ENCODE measurements at places on chromosomes 7 and 10.

GRCh38 chr7:80729591-80730320, 91.3 kb downstream of the CD36 start:
- no peak for DNase-seq

- no peak for DNase-seq
These were observed 37.4 kb downstream of the C10orf120 start for GRCh38 chr10:122662231-122662630.

DNA sequence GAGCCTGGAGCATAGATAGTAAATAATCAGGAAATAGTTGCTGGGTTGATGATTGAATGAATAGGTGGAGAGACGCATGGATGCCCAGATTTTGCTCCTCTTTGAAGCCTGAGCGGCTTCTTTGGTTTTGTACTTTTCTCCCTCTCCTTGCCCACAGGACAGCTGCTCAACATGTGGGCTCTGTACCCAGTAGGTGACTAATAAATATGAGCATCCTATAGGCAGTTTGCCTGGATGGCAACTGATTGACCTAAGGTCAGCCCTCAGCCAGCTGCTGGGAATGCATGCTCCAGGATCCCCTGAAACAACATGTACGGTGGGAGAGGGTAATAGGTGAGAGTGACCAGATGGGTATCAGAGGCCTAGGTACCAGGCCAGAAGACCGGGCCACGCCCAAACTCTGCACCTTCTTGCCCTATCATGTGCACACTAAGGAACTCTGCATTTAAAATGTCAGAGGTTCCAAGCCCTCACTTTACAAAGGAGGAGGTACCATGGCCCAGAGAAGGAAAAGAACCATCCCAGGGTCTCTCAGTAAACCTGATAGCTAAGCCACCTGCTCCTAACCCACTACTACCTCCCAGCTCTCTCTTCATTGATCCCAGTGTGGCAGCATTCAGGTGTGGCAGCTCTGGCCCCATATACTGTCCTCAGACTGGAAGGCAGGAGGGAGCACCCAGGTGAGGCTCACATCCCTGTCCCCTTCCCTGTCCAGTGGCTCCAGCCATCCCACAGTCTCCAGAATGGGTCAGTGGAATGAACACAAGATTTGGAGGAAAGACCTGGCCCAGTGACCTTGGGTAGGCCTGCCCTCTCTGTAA, 2.7 kb upstream of the ZCCHC24 start:
- DNase-seq, result no peak

- DNase-seq, result peak; percentile 53
These were observed 25.5 kb downstream of the SKIDA1 start for GRCh38 chr10:21499701-21500577.

DNA sequence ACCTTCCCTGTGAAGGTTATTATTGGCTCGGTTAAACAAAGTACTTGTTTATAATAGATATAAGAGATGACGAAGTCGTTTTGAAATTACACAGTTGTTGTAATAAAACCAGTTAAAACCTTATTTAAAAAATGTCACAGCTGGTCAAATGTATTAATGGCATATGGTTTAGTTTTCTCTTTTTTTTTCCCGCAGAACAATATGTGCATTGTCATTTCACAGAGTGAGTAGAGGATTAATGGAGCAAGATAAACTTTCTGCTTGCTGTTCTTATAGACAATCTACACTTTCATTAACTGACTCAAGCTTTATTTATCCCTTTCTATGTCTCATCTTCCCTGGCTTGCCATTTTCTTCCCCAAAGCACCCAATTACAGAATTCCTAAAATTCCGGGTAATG, 404.3 kb upstream of the NPVF start:
- DNase-seq, result no peak

GRCh38 chr10:121753726-121754476, 155.7 kb upstream of the FGFR2 start:
- DNase-seq, result no peak

DNA sequence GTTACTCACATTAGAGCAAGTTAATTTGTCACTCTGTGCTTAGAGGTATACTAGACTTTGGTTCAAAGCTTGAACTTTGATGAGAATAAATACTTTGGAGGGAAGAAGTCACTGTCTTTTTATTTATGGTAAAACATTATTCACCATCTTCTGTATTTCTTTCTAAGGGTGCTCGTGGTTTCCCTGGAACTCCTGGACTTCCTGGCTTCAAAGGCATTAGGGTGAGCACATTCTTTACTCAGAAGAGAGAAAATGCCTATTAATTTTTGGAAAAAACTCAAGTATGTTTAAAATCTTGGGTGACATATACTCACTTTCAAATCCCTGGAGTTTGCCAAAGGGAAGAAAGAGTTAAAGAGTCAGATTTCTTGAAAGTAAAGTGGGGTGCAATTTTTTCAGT, 10.8 kb downstream of the COL1A2 start:
- no peak for DNase-seq

DNA sequence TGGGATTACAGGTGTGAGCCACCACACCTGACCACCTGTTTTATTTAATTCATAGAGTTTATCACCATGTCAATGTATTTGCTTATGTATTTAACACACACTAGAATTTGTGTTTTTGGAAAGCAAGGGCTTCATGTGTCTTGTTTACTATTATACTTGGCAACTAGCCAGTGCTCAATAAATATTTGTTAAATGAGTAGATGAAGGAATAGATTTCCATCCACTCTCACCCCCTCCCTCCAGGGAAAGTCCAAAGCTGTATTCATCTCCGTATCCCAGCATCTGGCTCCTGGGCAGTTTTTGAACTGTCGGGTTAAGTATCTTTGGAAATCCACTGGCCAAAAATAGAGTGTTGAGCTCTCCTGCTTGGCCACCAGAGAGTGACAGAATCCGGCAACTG, 4.6 kb upstream of the RADIL start:
- DNase-seq, result no peak

DNA sequence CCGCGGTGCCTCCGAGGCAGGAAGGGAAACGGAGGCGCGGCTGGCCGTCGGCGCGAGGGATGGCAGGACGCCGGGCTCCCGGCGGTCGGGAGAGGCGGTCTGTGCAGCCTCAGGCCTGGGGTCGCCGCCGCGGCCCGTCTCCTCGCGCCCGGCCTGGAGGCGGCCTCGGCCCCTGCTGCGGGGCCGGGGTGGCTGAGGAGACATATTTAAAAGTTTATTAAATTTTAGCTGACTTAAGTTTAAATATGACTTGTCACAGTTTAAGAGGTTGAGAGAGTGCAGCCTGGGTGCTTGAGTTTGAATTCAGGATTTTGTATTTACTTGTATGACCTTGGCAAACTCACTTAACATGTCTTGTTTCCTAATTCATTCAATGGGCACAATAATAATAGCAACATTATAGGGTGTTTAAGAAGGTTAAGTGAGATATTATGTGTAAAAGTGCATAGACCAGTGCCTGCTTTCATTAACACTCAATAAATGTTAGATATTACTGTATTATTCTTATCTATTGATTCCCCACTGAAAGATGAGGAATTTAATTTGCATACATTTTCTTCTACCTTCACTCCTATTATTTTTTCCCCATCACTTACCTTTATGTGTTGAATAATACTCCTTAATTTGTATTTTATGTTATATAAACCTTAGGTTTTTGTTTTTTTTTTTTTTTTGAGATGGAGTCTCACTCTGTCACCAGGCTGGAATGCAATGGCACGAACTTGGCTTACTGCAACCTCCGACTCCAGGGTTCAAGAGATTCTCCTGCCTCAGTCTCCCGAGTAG, 718 bp downstream of the DYNC2I1 start:
- no peak for DNase-seq

DNA sequence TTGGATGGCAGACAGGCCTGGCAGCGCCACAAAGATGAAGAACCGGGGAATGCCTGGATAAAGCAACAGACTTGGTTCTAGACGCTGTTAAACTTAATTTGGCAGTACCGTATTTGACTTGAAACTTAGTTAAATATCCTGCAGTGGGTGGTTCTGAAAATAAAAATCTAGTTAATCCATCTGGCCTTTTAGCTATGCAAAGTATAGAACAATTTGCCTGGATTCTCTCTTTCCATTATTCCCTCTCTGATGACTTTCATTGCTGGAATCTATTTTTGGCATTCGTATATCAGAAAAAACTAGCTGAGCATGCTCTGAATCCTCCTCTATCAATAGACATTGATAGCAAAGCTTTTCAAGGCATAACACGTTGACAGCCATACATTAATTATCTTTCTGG, 203.6 kb downstream of the MACC1 start:
- DNase-seq, result no peak

GRCh38 chr7:27248427-27248806, 5.8 kb downstream of the EVX1 start:
- DNase-seq, result no peak

DNA sequence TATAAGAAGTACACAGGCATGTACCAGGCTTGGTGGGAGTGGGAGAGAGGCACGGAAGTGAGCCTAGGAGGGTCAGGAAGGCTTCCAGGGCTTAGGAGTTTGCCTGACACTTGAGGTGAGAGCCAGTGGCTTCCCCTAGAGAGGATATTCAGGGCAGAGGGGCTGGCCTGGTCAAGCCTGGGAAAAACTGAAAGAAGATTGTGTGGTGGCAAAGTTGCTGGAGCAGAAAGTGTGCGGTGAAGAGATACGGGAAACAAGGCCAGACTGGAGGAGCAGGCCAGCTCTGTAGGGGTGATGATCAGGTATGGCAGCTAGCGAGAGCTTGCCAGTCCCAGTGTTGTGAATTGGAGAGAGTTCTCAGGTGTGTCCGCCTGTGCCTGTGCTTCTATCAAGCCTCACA, 129.9 kb downstream of the CCNY start:
- no peak for DNase-seq

DNA sequence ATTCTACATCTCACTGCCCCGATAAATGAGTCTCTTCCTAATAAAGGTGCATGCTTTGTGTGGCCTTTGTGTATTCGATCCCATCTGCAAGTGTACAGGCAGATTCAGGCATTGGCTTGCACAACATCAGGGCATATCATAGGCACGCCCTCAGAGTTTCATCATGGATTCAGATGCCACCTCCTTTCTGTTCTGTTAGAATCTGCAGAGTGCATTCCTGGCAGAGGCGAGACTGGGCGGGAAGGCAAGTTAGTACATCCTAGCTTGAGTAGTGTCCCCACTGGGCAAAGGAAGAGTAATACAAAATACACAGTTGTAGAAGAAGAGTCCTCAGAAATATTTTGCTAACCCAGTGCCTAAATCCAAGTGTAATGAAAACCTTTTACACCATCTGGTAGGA, 346.5 kb upstream of the GALNT17 start:
- no peak for DNase-seq

DNA sequence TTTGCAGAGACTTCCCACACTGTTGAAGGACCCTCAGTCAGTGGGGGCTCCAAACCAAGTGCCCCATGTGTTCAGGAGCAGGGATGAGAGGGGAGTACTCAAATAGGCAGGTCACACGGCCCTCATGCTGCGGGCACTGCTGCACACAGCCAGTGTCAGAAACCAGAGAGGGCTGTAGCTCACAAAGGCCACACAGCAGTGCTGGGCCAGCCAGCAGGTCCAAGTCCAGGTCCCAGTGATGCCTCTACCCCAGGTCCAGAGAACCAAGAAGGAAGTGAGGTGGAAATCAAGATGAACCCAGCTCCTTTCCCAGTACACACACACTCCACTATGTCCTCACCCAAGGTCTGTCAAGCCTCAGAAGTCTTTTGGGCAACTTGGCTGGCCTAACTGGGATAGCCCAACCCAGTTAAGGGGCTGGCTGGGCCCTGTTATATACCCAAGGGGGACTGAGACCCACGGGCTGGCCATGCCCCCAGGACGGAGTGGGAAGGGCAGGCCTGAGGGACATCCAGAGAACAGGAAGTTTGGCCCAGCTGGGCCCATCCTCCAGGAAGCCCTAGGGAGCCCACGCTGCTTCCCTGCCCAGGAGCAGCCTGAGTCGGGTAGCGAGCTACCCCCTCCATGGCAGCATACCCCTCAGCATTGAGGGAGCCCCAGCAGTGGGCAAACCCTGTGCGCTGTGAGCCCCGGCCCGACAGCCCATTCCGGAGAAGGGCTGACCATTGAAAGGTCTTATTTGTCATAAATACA, 24.3 kb downstream of the GRID1 start:
- DNase-seq, result peak; percentile 29

- DNase-seq, result no peak
These were observed 119.0 kb downstream of the PTPN20 start for GRCh38 chr10:47030191-47030703.

GRCh38 chr10:37146443-37146842, 21.0 kb downstream of the ANKRD30A start:
- DNase-seq, result no peak

- no peak for DNase-seq
These were observed 48.6 kb upstream of the ITPRID1 start for GRCh38 chr7:31465285-31465684.

DNA sequence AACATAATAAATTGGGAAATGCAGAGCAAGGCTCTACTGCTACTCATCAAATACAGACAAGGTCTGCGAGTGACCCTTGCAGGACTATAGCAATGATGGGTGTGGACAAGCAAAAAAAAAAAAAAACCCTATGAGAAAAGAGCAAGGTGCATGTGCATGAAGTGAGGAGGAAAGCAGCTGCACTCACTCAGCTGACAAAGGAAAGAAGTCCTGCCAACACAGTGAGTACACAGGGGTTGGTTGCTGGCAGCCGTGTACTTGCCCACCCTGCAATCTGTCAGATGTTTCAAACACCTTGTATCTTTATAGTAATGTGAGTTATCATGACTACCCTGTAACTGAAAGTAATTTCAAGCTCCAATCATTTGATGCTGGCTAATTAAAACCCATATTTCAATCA, 20.5 kb downstream of the CHCHD3 start:
- DNase-seq, result no peak

GRCh38 chr7:51340936-51341335, 24.3 kb upstream of the COBL start:
- no peak for DNase-seq

- no peak for DNase-seq
These were observed 26.4 kb downstream of the GRK5 start for GRCh38 chr10:119233821-119234220.

DNA sequence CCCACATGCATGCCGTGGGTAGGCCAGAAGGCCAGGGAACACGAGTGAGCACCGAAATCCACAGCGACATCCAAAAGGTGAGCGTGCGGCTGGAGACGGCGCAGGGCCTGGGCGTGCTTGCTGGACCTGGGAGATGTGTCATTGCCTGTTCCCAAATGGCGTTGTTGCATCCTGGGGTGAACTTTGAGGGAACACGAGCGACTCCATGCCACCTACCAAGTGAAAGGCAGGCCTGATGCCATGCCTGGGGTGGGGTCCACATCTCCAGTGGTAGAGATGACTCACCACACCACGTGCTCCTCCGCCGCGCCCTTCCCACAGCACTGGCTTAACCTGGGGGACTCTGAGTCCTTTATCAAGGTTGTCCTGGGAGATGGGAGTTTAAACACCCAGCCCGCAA, 24.7 kb upstream of the VIPR2 start:
- no peak for DNase-seq
